Endodermal cell (in vitro differentiated cells): ENCODE measurements at places on chromosomes 7 and 10. TPM values are rescaled to one million over a fixed set of nuclear protein-coding genes. Genes with fewer than 3 reads are reported as not detected.

SEMA3D gene
- total RNA-seq, result 6.4 to 7.4 TPM (median 6.5 TPM) in 3 replicates

FGFBP3 gene
- total RNA-seq, result 3.3 to 5.2 TPM (median 4.3 TPM) in 3 replicates

FGL2 gene
- total RNA-seq, result not detected in 2 replicates

C7orf57 gene
- total RNA-seq, result 0.96 TPM in 1 of 3 replicates, not detected in the others

KIAA1217 gene
- 22.2 and 25.4 TPM in 2 replicates for total RNA-seq

SLC18A3 gene
- not detected in 2 replicates for total RNA-seq

FLNC gene
- total RNA-seq, result 6.6 to 8.7 TPM (median 7.9 TPM) in 3 replicates

NRAP gene
- 0.11 TPM in 2 replicates for total RNA-seq

GRID2IP gene
- 4.5 to 4.9 TPM (median 4.9 TPM) in 3 replicates for total RNA-seq

CALN1 gene
- 3.8 and 4.3 TPM in 2 replicates for total RNA-seq

GRCh38 chr10:81108516-81109199, 571.0 kb downstream of the SH2D4B start:
- H3K4me1 ChIP-seq, result no peaks in the 10 kb centered on the region
- H3K4me3 ChIP-seq, result no peak overlapping the region
- no peaks in the 10 kb centered on the region for H3K27me3 ChIP-seq

GRCh38 chr7:1666317-1666822, 3.7 kb upstream of the ELFN1 start:
- H3K27me3 ChIP-seq, result peaks cover 82% of the 10 kb centered on the region
- no peaks in the 10 kb centered on the region for H3K4me1 ChIP-seq
- DNase-seq, result peak; percentile 69

DNA sequence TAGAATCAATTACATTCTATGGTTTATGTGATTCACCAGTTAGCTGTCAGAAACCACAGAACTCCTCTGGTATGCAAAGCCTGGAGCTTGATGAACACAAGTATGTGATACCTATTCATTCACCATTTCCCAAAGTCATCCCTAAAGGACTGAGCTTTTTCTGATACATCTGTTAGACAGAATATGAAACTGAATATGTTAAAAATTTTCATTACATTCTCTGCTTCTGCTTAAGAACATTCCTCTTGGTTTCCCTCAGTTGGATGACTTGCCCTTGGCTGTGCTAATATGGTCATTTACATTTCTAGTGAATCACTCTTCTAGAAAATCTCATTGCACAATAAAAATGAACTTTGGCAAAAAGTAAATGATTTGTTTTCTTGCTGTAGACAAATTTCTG, 10.8 kb upstream of the PON1 start:
- H3K4me1 ChIP-seq, result no peaks in the 10 kb centered on the region
- H3K27me3 ChIP-seq, result no peaks in the 10 kb centered on the region
- no peak overlapping the region for H3K4me3 ChIP-seq
- no peak for DNase-seq

GRCh38 chr10:45399113-45399512, 25.1 kb downstream of the ALOX5 start:
- no peaks in the 10 kb centered on the region for H3K4me1 ChIP-seq
- no peak overlapping the region for H3K27ac ChIP-seq
- no peak overlapping the region for H3K4me3 ChIP-seq
- no peaks in the 10 kb centered on the region for H3K36me3 ChIP-seq
- H3K27me3 ChIP-seq, result no peaks in the 10 kb centered on the region

- H3K36me3 ChIP-seq, result peaks cover 43% of the 10 kb centered on the region
- H3K27ac ChIP-seq, result no peak overlapping the region
- H3K4me3 ChIP-seq, result no peak overlapping the region
- no peaks in the 10 kb centered on the region for H3K27me3 ChIP-seq
- H3K4me1 ChIP-seq, result peaks cover 5% of the 10 kb centered on the region
Observed at GRCh38 chr10:106956216-106956915, 208.1 kb downstream of the SORCS1 start.

- H3K27me3 ChIP-seq, result no peaks in the 10 kb centered on the region
- H3K4me1 ChIP-seq, result no peaks in the 10 kb centered on the region
- H3K4me3 ChIP-seq, result no peak overlapping the region
- no peak for DNase-seq
- H3K27ac ChIP-seq, result no peak overlapping the region
Observed at GRCh38 chr7:78198756-78199155, 400.2 kb downstream of the PHTF2 start.

- no peak for DNase-seq
- no peaks in the 10 kb centered on the region for H3K36me3 ChIP-seq
- no peaks in the 10 kb centered on the region for H3K27me3 ChIP-seq
Observed at GRCh38 chr7:38548605-38549004, 82.6 kb downstream of the AMPH start.

DNA sequence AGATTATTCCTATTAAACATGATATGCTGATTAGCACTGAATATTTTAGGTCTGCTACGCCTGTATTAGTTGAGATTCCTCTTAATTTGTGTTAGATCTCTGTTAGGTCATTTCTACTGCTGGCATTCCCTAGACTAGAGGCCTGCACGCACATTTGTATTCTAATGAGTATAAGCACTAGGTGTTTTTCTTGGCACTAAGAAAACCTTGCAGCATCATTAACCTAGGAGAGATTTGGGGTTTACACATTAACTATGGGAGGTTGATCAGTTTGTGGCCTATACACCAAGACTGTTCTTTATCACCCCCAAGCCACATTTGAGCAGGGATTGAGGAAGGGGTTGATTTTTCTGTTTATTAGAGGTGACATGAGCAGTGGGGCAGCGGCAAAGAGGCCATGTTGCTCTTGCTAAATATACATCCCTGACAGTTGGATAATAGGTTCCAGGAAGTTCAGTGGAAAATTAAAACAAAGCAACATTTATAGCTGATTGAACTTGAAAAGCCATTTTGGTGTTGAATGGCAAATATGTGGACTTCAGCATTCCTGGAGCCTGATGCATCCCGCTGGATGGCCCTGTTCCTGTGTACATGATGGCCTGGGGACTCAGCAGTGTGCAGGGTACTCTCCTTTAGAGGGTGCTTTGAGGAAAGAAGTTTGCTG, 65.2 kb downstream of the GBF1 start:
- no peak overlapping the region for H3K4me3 ChIP-seq
- H3K36me3 ChIP-seq, result peaks cover 9% of the 10 kb centered on the region
- DNase-seq, result no peak
- H3K4me1 ChIP-seq, result no peaks in the 10 kb centered on the region
- no peaks in the 10 kb centered on the region for H3K27me3 ChIP-seq

DNA sequence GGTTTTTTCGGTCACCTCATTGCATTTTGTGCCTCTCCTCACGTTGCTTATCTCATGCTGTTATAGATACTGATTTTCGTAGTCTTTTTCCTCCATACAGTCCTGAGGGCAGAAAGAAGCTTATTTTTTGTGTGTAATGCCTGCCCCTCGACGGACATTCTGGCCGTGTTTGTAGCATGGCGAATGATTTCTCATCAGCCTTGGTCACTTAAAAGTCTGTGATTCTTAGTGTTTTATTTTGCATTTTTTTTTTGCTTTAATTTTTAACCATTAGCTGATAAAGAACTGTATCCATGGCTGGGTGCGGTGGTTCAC, 469 bp upstream of the NOC3L start:
- H3K4me1 ChIP-seq, result no peaks in the 10 kb centered on the region
- H3K27me3 ChIP-seq, result peaks cover 7% of the 10 kb centered on the region
- no peak for DNase-seq
- H3K4me3 ChIP-seq, result peak overlapping the region; percentile 98
- no peak overlapping the region for H3K27ac ChIP-seq

DNA sequence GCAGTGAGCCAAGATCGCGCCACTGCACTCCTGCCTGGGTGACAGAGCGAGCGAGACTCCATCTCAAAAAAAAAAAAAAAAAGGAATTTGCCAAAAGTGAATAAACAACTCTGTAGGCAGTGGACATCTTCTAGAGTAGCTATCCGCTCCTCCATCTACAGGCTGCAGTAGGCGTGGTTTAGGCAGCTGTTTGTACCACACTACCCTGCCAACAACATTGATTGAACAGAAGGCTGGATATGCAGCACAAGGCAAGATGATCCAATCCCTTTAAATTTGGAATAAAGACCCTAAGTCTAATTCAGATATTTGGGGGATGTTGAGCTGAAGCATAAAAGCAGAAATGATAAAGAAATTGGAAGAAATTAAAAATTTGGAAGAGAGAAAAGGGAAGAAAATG, 141.6 kb downstream of the TES start:
- no peak overlapping the region for H3K4me3 ChIP-seq
- H3K4me1 ChIP-seq, result no peaks in the 10 kb centered on the region
- no peaks in the 10 kb centered on the region for H3K36me3 ChIP-seq
- no peak for DNase-seq

DNA sequence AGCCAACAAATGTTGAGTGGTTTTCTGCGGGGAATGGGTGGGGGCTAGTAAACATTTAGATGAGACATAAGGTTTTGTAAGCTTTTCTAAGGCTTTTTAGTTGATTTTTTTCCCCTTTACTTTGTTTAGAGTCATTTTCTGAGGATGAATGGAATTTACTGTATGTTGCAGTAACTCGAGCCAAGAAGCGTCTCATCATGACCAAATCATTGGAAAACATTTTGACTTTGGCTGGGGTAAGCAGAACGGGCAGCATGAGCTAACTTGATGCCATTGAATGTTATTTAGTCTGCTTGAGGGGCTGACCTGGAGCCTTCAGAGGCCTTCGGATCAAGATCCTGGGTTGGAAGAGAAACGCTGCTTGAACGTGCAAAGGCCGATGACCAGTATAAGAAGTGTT, 37.3 kb downstream of the FBH1 start:
- H3K27me3 ChIP-seq, result no peaks in the 10 kb centered on the region
- peaks cover 92% of the 10 kb centered on the region for H3K36me3 ChIP-seq

GRCh38 chr7:40680657-40681056, 545.9 kb downstream of the SUGCT start:
- H3K36me3 ChIP-seq, result no peaks in the 10 kb centered on the region
- no peaks in the 10 kb centered on the region for H3K27me3 ChIP-seq
- no peaks in the 10 kb centered on the region for H3K4me1 ChIP-seq
- no peak overlapping the region for H3K27ac ChIP-seq
- no peak for DNase-seq

GRCh38 chr10:1932692-1933094, 195.4 kb upstream of the ADARB2 start:
- DNase-seq, result no peak
- no peak overlapping the region for H3K27ac ChIP-seq
- H3K36me3 ChIP-seq, result no peaks in the 10 kb centered on the region
- H3K27me3 ChIP-seq, result no peaks in the 10 kb centered on the region

DNA sequence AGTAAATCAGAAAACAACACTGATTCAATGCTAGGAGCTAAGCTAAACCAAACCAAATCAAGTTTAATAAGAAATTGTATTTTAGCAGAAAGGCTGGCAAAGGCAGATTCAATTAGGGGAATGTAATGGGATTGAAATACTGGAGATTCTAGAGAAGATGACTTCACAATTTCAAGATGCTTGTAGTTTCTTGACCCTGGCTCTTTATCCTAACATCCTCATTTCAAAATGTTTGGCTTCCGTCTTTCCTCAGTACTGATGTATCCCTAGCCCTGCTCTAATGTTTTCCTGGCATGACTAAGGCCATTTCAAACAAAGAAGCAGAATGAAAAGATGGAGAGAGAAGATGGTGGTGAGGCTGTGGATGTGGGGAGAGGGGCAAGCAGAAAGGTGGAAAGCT, 2.7 kb upstream of the JCAD start:
- H3K36me3 ChIP-seq, result no peaks in the 10 kb centered on the region
- no peak overlapping the region for H3K4me3 ChIP-seq
- no peaks in the 10 kb centered on the region for H3K27me3 ChIP-seq
- H3K4me1 ChIP-seq, result peaks cover 6% of the 10 kb centered on the region
- H3K27ac ChIP-seq, result no peak overlapping the region

- DNase-seq, result no peak
- no peak overlapping the region for H3K4me3 ChIP-seq
- no peaks in the 10 kb centered on the region for H3K27me3 ChIP-seq
- no peak overlapping the region for H3K27ac ChIP-seq
Observed at GRCh38 chr10:115941361-115941771, 331.6 kb downstream of the GFRA1 start.

GRCh38 chr7:79984210-79984609, 150.4 kb upstream of the GNAI1 start:
- no peak overlapping the region for H3K4me3 ChIP-seq
- H3K27ac ChIP-seq, result no peak overlapping the region
- no peak for DNase-seq
- H3K27me3 ChIP-seq, result no peaks in the 10 kb centered on the region
- no peaks in the 10 kb centered on the region for H3K4me1 ChIP-seq

GRCh38 chr10:78864761-78865537, 203.8 kb upstream of the ZMIZ1 start:
- DNase-seq, result no peak
- no peaks in the 10 kb centered on the region for H3K36me3 ChIP-seq
- peaks cover 5% of the 10 kb centered on the region for H3K27me3 ChIP-seq
- no peak overlapping the region for H3K4me3 ChIP-seq
- no peaks in the 10 kb centered on the region for H3K4me1 ChIP-seq
- H3K27ac ChIP-seq, result no peak overlapping the region

DNA sequence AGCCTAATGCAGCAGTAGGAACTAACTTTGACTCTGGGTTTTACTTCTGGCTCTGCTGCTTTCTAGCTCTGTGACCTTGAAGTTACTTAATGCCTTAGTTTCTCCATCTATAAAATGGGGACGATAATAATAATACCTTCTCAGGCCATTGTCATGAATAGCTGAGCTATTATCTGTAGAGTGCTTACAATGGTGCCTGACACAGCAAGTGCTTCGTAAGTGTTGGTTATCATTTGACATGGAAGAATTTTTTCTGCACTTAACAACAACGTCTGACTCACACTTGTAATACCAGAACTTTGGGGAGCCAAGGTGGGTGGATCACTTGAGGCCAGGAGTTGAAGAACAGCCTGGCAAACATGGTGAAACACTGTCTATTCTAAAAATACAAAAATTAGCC, 140.5 kb downstream of the ARL4A start:
- H3K27me3 ChIP-seq, result no peaks in the 10 kb centered on the region
- H3K4me3 ChIP-seq, result no peak overlapping the region
- no peak for DNase-seq
- H3K27ac ChIP-seq, result no peak overlapping the region

GRCh38 chr7:22393913-22394729, 37.2 kb upstream of the RAPGEF5 start:
- no peaks in the 10 kb centered on the region for H3K4me1 ChIP-seq
- no peak for DNase-seq
- H3K27me3 ChIP-seq, result no peaks in the 10 kb centered on the region
- H3K4me3 ChIP-seq, result no peak overlapping the region

DNA sequence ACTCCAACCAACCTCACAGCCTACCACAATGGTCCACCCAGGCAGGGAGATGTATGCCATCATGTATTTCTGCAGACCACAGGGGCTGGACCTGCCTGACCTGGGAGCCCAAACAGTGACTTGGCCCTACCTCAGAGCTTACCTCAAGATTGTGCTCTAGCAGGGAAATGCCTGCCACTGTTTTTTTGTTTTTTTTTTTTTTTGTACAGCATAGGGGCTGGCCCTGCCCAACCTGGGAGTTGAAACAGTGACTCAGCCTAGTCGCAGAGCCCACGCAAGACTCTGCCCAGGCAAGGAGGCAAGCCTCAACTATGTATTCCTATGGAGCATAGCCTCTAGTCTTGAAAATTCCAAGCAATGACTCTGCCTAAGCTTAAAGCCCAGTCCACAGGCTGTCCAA, 39.3 kb upstream of the CDK6 start:
- no peak for DNase-seq
- no peaks in the 10 kb centered on the region for H3K36me3 ChIP-seq
- no peak overlapping the region for H3K4me3 ChIP-seq
